Naive thymus-derived CD4-positive, alpha-beta T cell (primary cell): ENCODE measurements at places on chromosomes 7 and 10.

GRCh38 chr7:103843689-103844480 lies 145.6 kb downstream of the RELN start:
- no peak for DNase-seq

DNA sequence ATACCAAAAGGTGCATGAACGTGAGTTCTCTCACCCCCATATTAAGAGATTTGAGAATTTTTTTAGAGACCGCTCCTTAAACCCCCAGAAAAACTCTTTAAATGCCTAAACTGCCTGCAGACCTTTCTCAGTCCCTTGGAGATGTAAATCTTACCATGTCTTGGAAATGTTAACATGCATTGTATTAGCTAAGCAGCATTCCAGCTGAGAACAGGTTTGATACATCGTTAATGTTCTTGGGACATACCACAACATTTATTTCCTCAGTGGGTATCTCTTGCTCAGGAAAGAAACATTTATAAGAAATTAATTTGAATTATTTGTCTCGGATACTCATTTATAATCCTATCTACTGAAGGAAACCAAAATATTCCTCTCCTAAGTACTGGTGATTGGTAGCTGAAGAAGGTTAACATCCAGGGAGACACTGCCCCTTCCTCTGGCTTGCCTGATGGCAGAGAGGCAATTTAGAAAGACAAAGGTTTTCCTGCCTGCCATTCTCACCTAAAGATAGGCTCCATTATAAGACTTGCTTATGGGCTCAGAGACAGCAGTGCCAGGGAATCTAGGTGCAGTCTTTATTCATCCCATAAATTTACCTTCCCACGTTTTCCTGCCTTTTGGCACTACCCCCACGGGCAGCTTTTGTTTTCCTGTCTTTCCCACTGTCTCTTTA lies 141.2 kb downstream of the COBL start:
- DNase-seq: no peak

GRCh38 chr10:132225849-132226205 lies 39.1 kb downstream of the DPYSL4 start:
- DNase-seq: no peak

- DNase-seq: no peak
Measured at GRCh38 chr7:34075523-34076370, 170.4 kb downstream of the BMPER start.

DNA sequence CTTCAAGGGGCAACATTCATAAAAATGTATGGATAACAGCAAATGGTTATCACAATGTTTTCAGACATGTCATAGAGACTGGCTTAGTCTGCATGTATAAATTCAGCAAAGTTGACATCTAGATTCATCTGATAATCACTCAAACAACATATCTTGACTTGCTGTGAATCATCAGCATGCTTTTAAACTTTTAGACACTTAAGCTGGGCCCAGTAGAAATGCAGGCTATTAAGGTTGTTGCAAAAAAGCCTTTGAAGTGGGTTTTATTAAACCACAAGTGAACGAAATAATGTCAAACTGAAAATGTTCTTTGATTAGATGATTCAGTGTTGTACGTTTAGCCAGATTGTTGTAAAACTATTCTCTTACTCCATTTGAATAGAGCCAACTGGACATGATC lies 759.6 kb downstream of the NXPH1 start:
- no peak for DNase-seq

GRCh38 chr7:15306296-15306695 lies 255.5 kb downstream of the AGMO start:
- DNase-seq: no peak

GRCh38 chr7:152463709-152464311 lies 28.0 kb upstream of the KMT2C start:
- DNase-seq: peak; percentile 100

GRCh38 chr7:125357676-125358455 lies 428.2 kb upstream of the POT1 start:
- DNase-seq: no peak

- no peak for DNase-seq
Measured at GRCh38 chr7:155971180-155971770, 159.0 kb upstream of the SHH start.

DNA sequence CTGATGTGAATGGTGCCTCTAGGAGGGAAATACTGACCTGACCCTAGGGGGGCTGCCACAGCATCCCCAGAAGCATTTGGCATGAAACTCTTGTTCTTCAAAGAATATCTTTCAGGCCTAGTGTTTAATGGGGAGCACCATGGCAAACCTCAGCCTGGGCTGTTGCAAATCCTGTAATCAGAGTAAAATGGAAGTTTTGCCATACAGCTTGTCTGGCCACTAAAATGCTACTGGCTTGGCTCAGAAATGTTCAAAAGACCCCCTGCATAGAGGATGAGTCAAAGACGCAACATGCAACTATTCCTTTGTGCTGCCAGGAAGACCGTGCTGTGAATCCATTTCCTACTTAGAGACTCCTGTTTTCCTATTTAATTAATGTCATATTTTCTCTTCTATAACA lies 26.7 kb downstream of the HECW1 start:
- DNase-seq: no peak

DNA sequence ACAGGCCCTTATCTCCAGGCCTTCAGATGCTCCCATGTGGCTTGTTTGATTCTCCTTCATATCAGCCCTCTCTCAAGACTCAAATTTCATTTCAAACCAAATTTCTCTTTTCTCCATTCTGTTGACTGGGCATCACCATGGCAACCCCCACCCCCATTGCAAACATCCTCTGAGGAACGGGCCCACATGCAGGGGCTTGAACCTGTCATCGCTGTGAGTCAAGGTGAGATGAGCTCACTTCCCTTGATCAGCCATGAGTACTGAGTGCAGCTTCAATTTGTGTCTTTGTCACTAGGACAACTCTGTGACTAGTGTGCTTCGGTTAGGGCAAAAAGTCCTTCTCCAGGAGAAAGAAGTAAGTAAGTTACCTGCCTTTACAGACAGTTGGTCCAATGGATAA lies 41.9 kb downstream of the CALML3 start:
- DNase-seq: no peak

GRCh38 chr7:116802746-116803152 lies 59.6 kb upstream of the CAPZA2 start:
- no peak for DNase-seq

GRCh38 chr7:158014976-158015375 lies 572.6 kb downstream of the PTPRN2 start:
- no peak for DNase-seq

- DNase-seq: no peak
Measured at GRCh38 chr7:21617916-21618390, 75.1 kb downstream of the DNAH11 start.

DNA sequence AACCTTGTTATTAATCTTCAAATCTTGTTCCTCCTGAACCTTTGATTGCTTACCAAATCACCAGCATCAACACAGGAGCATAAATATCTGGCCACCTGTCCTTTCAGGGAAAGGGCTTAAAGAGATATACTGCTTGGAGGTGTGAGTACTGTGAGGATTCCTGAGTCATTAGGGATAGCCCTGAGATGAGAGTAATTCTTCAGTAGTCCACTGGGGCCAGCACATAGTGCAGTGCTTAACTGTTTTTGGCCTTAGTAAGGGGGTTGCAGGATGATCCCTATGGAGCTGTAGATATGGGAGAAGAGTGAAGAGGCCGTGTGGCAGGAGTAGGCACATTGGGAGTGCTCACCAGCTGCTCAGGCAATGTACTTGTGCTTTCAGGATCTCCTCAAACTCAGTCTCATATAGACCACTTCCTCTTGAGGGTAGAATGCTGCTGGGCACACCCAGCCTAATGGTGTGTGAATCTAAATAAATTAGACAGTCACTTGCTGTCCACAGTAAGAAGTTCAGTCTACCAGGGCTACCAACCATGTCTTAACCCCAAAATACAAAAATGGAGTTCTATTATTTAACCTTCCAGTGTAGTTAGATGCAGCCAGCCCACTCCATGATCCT lies 26.5 kb upstream of the GPR141 start:
- DNase-seq: no peak

DNA sequence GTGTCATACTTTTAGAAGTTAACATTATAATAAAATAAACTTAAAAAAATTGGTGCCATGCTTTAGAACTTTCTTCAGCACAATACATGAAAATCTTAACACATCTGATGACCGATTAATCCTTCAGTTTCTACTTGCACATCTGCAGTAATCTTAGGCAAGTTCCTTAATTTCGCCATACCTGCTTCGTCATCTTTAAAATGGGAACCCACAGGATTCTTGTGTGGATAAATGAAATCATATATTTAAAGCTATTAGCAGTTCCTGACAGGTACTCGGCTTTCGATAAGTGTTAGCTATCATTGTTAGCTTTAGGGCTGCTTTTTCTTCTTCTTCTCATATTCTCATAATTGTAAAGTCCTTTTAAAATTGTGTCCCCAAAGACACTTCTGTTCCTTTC lies 907 bp upstream of the VPS50 start:
- no peak for DNase-seq
